ENCODE measurements at places on chromosomes 5 and 9. TPM values are rescaled to one million over a fixed set of nuclear protein-coding genes. Genes with fewer than 3 reads are reported as not detected.

DNA sequence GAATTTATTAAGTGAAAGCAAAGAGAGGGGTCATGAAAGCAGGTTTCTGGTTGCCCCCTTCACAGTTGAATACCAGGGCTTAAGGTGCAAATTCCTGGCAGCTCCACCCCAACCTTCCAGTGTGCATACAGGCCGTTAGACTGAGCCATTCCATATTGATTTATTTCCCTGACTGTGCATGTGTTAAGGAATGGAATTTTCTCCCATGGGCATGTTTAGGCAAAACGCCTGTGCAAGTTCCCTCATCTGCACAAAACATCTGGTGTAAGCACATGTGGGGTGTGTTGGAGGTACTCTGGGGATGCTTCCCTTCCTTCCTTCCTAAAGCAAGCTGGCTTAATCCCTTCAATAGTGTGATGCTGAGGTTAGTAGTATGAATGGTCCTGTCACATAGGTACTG, 1470.6 kb downstream of the MAT2B start:
- no peak for DNase-seq

- no peak for DNase-seq
Measured at GRCh38 chr9:126502417-126503332, 111.1 kb upstream of the LMX1B start.

GRCh38 chr9:132003896-132004295, 75.8 kb downstream of the MED27 start:
- no peak for DNase-seq

Gene SLC46A2
- polyA plus RNA-seq = not detected

Gene SGCD
- polyA plus RNA-seq = 9.0 TPM

Gene IFNA17
- not detected for polyA plus RNA-seq

Gene SLC36A2
- polyA plus RNA-seq = not detected

Gene HNRNPAB
- 352 TPM for polyA plus RNA-seq

All from A549 (cell line).